ENCODE measurements at places on chromosomes 11 and 22.

DNA sequence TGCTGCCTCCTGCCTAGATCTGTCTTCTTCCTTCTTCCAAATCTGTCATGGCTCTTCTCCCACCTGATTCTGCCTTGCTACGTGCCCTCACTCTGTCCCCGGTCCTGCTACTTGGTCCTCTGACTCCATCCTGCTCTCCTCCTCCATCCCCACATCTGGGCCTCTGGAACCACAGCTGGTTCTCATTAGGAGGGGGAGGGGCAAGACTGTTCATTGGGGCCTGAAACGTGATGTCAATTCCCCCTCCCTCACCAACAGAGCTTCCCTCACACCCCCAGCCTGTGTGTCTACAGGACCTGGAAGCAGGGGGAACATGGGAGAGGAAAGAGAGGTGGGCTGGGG lies 9.1 kb downstream of the DCHS1 start:
- DNase-seq = no peak

GRCh38 chr11:1564535-1565172 lies 7.4 kb downstream of the DUSP8 start:
- no peak for DNase-seq

- no peak for DNase-seq
These were observed 876.9 kb upstream of the RAG2 start for GRCh38 chr11:37474889-37475288.

- DNase-seq = no peak
These were observed 55.2 kb upstream of the PHF21A start for GRCh38 chr11:46176421-46176820.

DNA sequence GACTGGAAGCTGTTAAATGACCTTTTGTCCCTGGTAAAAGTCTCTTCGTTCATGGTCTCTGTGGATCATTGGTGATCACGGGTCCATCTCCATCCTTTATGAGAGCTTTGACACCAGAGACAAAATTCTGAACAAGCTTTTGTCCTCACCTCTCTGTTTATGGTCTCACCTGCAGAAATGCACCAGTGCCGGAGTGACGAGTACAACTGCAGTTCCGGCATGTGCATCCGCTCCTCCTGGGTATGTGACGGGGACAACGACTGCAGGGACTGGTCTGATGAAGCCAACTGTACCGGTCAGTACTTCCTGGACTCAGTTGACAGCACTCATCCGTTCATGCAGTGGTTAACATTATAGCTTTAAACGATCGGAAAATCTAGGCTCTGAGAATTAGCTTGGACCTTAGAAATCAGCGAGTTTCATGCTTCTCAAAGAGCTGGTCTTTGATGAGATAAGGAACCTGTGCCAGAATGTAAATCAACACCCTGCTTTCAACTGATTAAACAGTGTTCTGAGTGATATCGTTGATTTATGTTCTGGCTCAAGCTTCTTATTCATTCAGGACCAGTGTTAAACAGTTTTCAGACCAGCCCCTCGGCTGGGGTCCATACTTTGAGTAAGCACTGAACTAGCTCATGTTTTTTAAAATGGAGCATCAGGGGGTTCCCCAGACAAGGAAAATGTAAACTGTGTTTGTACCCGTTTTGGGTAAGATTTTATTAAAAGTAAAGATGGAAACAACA lies 124.5 kb upstream of the SORL1-AS1 start:
- DNase-seq = no peak

DNA sequence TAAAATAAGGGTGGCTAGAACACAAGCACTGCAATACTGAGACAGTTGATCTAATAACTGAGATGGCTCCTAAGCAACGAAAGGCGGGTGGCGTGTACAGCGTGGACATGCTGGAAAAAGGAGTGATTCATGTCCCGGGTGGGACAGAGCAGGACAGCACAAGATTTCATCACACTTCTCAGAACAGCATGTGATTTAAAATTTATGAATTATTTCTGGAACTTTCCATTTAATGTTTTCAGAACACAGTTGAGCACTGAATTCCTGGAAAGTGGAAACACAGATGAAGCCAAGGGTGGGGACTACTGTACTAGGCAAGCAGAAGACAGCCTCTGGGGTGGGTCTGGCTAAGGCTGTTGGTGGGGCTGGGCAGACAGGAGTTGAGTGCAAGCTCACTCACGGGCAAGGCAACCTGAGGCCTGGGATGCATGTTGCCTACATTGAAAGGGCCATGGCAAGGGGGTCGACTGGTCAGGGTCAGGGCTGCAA lies 165.6 kb upstream of the DDI1 start:
- no peak for DNase-seq

DNA sequence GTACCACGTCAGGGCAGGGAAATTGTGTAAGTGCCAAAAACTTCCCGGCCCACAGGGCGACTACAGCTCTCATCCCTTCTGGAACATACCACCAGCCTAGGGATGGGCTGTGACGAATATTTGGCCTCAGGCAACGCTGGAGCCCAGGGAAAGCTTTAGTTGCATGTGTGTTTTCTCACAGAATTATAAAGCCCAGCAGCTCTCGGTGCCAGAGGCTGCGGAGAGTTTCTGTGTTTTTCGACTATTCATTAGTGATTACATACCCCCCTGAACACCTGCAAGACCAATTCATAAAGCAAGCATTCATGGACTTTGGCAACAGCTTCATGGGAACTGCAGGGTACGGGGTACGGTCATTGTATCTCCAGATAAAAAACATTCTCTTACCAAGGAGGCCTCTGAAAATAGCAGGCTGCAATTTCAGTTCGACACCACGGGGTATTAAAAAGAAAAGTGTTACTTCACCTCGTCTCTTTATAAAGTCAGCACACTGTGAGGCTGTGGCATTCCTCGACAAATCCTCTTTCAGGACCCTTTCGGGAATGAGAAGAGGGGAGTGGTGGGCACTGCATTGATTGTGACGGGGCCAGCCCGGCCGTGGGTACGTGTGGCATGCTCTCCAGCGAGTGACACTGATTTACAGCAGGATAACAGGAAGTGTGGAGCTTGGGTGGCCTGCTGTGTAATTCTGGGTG lies 243.6 kb upstream of the SORL1-AS1 start:
- DNase-seq = no peak

DNA sequence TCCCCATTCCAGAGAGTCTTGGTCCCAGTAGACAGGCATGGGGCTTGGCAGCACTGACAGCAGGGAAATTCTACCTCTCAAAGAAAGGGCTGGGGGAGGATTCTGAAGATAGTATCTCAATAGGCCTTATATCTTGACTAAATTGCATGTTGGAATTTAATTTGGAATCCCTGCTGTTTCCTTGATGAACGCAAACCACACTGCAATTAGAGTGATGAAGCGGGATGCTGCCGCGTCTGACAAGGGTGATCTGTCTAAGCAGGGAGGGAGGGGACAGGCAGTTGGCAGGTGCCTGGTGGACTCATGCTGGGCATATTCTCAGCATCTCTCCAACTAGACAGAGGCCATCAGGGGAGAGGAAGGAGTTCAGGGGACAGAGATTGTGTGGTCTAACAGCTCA lies 48.4 kb downstream of the COMMD9 start:
- no peak for DNase-seq

GRCh38 chr11:37026326-37026725 lies 428.3 kb upstream of the RAG2 start:
- DNase-seq = no peak

DNA sequence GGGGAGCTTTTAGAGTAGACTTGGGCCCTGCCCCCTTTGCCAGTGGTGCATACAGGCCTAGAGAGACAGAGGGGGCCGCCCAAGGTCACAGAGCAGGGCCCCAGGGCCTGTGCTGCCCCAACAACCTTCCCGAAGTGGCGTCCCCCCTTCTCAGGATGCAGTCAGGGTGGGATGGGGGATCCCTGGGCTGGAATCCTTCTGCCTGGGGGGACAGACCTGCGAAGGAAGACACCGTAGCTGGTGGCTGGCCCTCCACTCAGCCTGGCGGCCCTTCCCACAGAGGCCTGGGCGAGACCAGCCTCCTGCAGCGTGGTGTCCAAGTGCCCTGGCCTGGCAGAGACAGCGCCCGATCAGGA lies 14.4 kb upstream of the EHD1 start:
- DNase-seq = no peak

GRCh38 chr11:100612766-100613165 lies 74.3 kb upstream of the ARHGAP42 start:
- no peak for DNase-seq

DNA sequence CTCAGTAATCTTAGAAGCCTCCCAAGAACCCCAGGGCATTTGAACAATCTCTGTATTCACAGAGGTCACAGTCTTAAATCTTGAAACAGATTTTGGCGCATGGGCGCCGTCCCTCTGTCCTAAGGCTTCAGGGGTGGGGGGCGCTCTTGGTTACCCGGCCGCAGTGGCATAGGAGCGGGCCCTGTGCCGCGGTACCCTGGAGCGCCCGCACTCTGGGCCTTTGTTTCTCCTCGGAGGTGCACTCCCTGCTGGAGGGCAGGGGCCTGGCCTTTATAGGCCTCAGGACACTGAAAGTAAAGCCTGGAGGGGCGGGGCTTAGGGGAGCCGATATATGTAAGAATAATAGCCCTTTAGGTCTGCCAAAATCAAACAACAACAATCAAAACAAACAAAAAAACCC lies 197.3 kb upstream of the FOLH1 start:
- DNase-seq = no peak

DNA sequence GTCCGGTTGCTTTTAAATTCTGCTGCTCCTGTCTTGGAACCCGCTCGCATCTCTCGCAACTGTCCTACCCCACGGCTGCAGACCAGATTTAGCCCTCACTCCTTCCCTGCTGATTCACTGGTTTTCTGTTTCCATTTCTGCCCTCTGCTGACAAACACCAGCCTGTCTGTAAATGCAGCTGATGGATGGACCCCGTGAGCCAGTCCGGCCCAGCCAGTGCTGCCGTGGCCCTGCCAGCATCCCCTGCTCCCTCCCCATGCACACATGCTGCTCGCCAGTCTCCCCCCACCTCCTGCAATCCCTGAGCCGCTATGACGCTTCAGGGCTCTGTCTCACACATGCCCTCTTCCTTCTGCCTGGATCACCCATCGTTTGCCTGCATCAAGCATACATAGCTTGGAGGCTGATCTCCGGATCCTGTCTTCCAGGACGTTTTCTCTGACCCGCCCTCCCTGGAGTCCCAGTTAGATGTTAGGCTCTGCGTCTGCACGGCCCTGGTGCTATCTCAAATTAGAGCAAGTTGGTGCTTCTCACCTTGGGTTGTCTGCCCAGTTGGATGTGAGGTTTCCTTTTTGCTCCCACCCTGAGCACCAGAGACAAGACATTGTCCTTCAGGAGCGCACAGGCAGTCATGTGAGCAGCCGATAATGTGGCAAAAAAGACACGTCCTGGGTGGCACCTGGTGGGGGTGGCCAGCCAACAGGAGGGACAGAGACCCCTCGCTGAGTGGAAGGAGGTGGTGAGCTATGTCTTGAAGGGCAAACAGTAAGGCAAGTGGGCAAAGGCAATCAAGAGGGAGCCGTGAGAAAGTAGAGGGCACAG lies 4.3 kb upstream of the ACR start:
- DNase-seq = no peak

DNA sequence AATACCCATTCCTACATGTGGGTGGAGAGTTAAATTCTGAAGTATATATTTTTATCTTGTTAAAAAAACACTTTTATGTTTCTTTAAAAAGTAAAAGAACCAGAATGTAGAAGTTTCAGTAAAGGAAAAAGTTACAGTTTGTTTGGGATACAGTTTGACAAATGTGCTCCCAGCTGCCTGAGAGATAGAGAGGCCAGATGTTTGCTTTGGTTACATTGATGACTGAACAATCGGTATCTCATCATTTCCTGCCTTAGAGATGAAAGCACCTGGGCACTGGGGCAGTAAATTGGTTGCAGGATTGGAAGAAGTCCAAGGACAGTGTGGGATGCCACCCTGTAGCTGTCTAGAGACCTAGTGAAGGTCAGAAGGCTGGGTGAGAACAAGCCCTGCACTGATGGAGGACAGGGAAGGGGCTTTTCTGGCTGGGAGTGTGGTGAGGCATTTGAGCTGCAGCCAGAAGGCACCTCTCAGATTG lies 16.6 kb downstream of the MED15 start:
- DNase-seq = no peak

DNA sequence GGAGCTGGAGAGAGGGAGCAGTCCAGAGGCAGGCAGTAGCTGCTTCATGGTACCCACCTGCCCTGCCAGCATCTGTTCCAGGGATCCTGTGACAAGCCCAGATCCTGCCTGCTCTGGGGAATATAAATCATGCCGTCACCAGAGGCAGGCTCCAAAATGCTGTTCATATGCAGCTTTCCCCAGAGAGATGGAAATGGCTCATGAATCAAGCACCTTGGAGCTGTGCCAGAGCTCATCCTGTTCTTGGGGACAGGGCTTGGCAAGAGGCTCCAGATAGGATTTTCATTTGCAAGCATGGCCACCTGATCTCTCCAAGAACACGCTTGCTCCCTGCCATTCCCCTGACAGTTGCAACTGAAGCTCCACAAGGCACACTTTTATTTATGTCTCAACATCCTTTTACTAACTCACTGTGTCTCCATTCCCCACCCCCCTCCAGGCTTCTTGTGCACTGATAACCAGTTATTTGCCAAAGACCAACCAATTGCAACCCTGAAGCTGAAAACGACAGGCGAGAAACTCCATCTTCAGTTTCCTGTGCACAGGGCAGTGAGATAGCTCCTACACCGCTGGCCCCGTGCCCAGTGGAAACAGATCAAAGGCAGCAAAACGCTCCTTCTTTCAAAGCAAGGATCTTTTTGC lies 115.8 kb upstream of the PITPNB start:
- DNase-seq = no peak

GRCh38 chr11:93727985-93728791 lies 13.1 kb downstream of the TAF1D start:
- no peak for DNase-seq

DNA sequence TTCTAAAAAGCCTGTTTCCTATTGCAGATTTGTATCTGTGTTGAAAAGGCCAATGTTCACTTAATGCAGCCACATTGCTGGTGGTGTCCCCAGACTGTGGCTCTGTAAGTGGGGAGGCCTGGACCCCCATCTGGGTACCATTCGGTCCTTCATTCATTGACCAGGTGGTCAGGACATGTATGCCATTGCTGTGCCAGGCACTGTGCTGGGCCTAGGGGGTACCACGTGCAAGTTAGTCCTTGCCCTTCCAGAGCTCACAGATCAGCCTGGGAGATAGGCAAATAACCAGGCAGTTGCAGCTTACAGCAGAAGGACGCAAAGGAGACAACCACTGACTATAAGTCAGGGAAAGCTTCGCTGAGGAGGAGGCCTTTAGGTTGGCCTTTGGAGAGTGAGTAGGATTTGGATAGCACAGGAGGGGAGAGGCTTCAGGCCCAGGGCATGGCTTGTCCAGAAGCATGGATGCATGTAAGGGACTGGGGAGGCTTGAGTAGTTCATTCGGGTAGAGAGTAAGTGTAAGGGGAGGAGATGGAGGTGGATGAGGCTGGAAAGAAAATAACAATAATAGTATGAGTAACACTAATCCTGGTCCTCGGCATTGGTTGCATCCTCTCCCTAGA lies 5.0 kb downstream of the PRDM11 start:
- DNase-seq = no peak

- DNase-seq = no peak
These were observed 16.7 kb upstream of the PACSIN2 start for GRCh38 chr22:43031617-43032016.
